ENCODE measurements at places on chromosomes 7 and 10.

- no peak for DNase-seq
Observed at GRCh38 chr10:25989951-25990350, 55.9 kb downstream of the MYO3A start.

GRCh38 chr7:44846816-44847508 lies 925 bp downstream of the H2AZ2 start:
- no peak for DNase-seq

DNA sequence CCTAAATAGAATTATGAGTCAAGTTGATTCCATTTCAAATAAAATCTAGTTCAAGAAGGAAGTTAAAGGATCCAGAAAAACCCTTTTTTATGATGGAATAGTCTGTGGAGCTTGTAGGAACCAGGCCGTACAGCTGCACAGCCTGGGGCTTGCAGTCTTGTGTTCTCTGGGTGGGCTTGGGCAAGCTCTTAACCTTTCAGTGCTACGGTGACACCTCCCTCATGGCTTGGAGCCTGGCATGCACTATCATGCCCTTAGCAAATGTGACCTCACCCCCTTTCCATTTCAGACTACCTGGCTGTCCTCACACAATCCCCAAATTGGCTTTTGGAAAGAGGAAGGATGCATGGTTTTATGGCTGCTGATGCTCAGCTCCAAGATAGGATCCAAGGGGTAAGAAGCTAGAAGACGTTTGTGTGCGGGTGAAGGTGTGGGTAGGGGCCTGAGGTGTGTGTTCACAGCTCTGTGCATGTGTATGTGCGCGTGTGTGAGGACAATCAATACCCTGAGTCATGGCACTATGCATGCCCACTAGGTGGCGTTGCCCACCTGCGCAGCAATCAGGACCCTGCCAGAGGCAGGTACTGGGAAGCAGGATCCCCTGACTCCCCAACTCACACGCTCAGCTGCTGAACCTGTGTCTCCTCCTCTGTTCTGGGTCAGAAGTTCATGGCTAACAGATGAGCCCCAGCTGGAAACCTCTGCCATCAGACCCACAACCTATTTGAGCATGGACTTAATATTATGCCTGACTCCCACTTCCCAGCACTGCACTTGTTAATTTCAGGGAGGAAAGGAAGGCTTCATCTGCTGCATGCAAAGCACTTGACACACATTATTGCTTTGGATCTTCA lies 113.4 kb downstream of the PTPN20 start:
- peak; percentile 54 for DNase-seq

DNA sequence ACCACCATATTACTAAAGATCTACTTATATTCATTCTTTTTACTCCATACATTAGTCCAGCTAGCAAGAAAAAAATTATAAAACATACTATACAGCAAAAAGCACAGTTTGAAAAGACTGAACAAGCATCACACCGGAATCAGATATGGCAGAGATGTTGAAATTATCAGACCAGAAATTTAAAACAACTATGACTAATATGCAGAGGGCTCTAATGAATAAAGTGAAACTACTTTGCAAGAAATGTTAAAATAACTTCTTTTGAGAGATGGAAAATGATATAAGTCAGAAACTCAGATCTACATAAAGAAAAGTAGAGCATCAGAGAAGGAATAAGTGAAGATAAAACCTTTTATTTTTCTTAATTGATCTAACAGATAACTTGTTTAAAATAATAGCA lies 50.9 kb downstream of the SGCE start:
- DNase-seq, result no peak

GRCh38 chr10:43049081-43049551 lies 27.8 kb upstream of the RET start:
- DNase-seq, result no peak

GRCh38 chr7:31107106-31108090 lies 55.3 kb downstream of the ADCYAP1R1 start:
- no peak for DNase-seq

GRCh38 chr7:67251986-67252558 lies 255.4 kb downstream of the TYW1 start:
- no peak for DNase-seq

DNA sequence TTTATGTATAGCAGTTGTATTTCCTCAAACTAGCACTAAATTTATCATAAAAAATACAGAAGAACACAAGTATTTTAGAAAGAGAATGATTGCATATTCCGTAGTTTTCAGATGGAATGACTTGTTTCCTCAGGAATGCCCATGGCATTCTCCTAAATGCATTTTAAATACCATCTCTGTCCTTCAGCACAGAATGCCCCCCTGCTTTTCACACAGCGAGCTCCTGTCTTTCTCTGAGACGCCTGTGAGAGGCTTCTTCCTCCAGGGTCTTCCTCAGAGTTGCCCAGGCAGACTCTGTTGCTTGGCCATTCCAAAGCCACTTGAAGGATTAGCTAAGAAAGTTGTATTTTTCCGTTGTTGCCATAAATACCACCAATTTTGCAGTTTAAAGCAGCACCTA lies 10.1 kb downstream of the LANCL2 start:
- no peak for DNase-seq

GRCh38 chr7:150365194-150365593 lies 3.4 kb upstream of the REPIN1 start:
- no peak for DNase-seq

DNA sequence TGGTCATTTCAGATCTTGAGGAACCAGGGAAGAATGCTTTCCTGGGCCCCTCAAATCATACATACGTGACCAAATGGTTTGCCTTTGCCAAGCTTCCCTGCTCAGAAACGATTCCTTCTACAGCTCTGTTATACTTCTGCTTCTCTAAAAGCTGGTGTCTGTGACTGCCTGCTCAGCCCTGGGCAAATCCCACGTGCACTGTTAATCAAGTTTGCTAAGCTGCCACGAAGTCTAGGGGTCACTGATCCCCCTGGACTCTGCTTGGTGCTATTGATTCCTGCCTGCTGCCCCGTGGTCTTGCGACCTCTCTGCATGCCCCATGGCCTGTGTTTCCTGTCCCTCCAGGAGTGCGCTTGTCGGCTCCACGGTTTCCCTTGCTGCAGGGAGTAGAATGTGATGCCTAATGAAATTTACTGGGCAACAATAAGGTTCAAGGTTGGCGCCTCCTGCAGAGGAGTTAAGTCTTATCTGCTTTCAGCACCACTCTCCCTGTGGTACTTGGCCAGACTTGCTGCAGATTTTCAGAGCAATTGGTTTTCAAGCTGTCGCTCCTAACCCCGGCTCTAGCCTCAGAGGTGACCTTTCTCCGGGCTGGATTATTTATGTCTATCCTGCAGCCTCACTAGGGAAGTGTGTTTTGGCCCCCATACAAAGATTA lies 201.6 kb upstream of the FZD8 start:
- no peak for DNase-seq

DNA sequence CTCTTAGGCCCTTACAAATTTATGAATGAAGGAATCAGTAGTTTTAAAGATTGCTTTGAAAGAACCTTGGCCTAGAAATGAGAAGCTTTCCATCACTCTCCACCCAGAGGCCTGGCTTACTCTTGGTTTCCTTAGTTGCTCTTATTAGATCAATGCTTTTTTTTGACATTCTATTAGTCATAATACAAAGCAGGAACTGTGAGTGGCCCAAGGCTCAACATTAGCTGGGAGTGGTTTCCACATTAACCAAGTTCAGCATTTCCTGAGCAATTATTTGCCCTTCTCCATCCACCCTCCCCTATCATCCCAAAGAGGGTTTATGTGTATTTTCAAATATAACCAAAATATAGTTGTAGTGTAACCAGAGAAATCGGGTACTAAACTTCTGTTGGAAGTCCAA lies 103.4 kb upstream of the FAM204A start:
- no peak for DNase-seq

DNA sequence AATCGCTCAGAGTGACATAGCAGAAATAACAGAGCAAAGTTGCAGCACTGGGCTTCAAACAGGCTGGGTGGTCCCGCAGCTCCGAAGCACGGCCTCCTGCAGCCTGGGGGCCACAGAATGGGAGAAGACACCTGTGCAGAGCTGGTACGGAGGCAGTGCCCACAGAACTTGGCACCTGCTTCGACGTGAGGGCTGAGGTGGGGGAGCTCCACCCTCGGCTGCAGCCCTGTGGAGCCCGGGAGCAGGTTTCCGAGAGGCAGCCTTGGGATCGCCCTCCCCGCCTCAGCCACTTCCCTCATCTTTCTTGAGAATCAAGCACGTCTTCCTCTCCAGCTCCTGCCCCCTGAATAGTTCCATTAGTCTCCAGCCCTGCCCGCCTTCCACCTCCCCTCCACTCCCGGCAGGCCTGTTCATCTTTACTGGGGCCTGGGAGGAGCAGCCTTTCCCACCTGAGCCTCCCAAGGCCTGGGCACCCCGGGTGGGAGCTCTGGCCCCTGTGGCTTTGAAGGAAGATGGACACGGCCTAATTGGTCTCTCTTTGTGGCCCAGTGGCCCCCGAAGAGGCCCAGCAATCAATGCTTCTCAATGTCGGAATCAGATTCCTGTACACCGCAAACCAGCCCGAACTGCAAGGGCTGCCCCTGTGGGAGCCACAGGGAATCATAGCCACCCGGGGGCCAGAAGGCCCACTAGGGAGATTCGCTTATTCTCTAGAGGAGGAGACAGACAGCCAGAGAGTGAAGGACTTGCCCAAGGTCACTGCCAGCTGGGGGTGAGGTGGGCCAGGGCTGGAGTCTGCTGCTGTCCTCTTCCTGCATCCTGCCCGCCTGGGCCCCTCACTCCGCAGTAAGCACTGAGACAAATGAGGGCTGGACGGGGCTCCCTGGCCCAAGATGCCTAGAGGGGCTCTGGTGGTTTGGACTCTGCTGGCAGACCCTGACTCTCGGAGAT lies 17.0 kb upstream of the PCBD1 start:
- no peak for DNase-seq

DNA sequence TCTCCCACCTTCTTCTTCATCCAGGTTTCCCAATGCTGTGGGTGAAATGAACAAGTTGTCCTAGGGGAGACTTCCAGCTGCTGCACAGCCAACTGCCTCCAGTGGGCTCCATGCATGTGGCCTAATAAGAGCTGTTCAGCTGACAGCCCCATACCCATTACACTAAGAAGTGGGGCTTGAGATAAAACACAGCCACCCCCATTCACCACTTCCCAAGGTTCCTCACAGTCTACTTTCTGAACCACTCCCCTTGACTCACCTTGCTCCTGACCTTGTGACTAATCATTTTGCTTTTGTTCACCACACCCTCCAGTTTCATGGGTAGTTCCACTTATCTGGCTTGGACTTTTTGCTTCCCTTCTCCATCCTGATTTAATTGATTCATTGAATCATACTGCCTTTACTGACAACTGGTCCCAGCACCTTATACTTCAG lies 119.3 kb downstream of the CABCOCO1 start:
- no peak for DNase-seq

DNA sequence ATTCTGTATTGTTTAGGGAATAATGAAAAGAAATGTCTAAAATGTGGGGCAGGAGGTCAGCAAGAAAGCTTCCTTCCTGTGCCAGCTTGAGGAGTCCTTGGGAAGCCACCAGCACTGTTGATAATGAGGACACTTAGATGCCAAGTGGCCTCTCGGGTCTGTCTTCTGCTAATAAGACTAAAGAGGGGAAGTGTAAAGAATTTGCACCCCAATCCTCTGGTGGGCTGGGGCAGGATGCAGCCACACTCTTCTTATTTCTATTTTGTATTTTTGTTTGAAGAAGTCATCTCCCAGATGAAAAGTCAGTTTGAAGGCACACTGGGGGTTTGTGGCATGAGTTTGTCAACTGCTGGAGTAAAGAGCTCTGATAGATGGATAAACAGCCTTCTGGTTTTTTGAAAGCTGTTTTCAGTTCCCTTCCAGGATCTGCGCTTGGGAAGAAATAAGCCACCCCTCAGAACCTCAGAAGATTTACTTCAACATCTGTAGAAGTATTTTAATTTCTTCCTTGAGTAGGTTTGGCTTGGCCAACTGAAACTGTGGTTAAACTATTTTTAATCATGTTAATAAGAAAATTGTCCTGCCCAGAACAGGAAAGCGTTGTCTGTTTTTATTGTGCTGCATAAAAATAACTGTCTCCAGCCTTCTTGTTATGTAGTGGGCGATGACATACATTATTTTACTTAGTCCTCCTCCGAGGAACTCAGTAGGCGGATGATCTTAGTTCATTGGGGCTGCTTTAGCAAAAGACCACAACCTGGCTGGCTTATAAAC lies 128.8 kb upstream of the GPR26 start:
- DNase-seq, result no peak

Data from activated T-cell treated with anti-CD3 and anti-CD28 coated beads for 1 hour (primary cell).